ENCODE measurements at places on chromosomes 1 and 21.

DNA sequence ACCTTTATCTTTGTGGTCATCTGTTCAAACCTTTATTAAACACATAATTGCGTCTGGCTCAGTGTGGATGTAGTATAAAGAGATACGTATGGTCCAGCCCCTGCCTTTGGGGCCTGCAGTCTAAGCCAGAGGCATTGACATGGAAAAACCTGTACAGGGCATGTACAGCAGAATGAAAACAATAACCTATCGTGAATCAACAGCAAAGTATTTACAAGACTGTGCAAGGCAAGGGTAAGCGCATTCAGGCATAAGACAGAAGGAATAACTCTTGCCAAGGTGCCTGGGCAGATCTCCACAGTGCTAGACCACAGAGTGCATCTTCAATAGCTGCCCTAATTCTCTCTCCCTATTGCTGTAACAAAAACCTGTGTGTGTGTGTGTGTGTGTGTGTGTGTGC is 35.5 kb downstream of the KIRREL1 start:
- DNase-seq = no peak

DNA sequence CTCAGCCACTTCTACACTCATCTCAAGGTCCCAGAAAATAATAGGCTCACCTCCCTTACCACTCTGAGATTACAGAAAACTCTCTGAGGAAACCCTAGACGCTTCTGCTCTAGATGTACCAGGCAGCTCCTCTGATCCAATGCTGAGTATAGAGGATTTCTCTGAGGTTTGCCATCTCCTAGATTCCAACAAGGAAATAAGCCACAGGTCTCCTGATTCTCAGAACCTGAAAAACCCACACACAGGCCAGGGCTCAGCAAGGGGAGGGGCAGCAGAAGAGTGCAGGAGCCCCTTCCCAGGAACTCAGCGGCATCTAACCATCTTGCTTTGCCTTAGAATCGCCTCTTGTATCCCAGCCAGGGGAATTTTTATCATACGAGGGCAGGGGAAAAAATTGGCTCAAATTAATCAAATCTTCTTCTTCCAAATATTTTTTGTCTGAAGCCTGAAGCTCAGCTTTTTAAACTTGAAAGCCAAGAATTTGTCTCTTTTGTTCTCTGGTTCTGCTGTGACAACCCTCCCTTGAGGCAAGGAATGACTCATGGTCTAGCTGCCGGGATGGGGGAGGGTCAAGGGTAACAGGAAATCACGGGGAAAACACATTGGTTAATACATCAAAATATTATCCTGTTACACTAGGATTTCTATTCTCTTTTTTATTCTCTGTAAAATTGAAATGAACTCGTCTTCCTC is 30.8 kb downstream of the GORAB start:
- DNase-seq = no peak

GRCh38 chr1:81757398-81758020 is 43.2 kb upstream of the ADGRL2 start:
- no peak for DNase-seq

DNA sequence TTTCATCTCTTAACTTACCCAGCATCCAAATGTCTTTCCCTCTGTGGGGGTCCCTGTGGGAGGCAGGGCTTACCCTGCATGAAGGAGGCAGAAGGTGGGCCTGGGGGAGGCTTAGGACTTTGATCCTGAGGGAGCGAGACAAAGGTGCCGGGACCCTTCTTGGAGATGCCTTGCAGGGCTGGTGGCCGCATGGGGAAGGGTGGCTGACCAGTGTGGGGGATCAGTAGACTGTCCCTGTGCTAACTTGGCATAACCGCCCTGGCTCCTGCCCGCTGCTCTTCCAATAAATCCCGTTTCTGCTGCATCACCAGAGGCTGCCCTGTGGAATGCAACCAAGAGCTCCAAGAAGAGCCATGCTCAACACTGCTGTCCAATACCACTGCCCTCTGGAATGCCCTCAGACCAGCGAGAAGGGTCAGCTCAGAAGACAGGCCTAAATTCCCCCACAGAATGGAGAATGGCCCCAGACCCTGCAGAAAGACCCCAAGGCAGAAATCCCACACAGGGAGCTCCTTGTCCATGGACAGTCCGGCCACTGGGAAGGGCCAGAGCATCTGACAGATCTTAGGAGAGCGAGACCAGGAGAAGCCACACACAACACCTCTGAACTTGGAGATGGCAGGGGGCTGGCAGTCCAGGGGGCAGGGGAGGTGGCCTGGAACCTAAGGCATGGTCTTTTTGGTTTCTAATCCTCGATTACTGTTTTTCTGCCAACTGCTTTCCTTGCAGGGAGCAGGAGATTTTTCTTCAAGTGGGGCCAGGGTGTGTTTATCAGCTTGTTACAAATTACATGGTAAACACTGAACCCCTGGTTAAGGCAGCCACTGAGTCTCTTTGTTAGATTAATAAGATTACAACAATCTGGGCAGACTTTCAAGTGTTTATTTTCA is 46.7 kb upstream of the DMRTB1 start:
- DNase-seq = no peak

DNA sequence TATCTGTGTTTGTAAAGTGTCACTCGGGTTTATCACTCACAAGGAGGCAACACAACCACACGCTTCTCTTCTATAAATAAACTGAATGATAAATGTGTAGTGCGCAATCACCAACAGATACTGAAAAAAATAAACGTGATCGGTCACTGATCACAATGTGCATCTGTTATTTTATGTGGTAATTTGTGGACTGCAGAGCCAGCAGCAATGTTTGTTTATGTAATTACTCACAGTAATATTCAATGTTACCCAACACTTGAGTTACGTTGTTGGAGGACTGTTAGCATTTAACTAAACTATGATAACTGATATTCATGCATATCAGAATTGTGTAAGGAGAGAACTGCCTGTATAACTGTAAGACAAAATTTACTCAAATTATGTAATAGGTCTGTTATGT is 129.6 kb downstream of the USH2A start:
- no peak for DNase-seq

DNA sequence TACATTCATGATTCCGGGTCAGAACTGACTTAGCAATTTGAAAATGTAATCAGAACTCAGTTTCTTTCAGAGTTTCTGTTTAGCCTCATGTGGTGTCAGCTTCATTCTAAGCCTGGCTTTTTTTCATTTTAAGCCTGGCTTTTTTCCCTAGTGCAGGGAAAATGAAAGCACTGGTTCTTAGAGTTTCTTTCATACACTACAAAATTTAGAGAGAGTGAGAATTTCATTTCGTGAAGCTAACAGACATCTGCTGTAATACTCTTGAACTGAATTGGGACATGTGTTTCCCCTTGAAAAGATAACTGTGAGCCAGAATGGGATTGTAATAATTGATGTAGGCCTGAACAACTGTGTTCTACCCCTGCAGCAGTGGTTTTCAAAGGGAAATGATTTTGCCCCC is 95.3 kb upstream of the KIAA0040 start:
- DNase-seq = no peak
